ENCODE measurements at places on chromosomes 4 and X.

GRCh38 chrX:153631907-153632594 is 15.0 kb upstream of the DUSP9 start:
- DNase-seq = no peak

- no peak for DNase-seq
Observed at GRCh38 chrX:154436374-154436982, 476 bp upstream of the GDI1 start.

GRCh38 chr4:184356366-184356765 is 118.0 kb downstream of the IRF2 start:
- DNase-seq = no peak

DNA sequence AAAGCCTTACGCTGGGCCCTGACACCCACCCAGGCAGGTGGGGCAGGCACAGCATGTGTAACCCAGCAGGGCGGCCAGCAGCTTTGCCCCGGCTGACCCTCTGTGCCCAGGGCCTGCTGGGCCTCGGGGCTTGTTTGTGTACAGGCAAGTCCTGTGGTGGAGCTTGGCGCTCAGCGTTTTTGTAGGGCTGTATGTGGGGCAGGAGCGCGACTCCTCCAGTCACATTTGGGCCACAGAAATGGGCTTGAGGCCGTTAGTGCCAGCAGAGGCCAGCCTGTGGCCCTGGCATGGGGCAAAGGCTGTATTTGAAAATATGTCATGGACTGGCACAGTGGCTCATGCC is 14.7 kb upstream of the HGFAC start:
- no peak for DNase-seq

GRCh38 chr4:185119927-185120630 is 23.0 kb upstream of the SLC25A4 start:
- no peak for DNase-seq

DNA sequence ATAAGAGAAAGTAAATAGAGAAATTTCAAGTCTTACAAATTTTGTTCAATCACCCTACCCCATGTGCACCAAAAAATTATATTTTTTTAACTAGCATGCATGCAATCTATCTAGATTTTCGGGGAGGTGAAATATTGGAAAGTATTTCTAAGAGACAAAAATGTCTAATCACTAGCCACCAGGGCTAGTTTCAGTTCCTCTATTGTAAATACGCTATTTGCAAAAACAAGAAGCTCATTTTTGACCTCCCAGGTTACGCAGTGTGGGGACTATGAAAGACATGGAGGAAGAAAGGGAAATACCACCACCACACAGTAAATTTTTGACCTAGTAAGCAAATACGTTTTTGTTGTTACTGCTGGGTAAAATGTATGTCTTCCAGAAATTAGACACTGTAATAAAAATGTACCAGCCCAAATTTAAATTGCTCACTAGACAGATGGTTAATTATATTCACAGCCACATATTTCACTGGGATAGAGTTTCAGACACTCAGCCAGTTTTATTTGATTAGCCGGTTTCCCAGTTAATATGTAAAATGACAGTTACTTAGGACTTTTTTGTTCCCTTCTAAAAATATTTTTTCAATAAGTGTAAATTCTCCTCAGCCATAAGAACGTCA is 2.2 kb downstream of the NEXMIF start:
- no peak for DNase-seq

DNA sequence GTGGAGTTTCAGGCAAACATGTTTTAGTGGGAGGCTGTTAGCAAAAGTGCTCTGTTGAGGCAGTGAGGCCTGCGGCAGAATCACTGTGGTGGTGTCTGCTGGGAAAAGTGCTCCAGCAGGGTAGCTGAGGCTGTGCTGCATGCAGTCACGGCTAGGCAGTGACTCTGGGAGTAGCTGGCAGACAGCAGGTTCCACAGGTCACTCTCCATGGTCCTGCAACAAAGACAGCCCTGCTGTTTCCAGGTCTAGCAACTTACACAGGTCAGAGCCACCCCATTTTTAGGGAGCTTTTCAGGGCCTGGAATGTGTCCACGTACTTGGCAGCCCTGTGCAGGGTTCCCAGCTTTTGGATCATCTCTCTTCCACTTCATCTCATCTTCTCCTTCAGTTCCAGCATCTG is 184.3 kb downstream of the NAA11 start:
- DNase-seq = no peak

- DNase-seq = no peak
Observed at GRCh38 chr4:55613621-55614020, 21.6 kb upstream of the PDCL2 start.

All from body of pancreas (tissue), 4 donors.